ENCODE measurements at places on chromosomes 5 and 9.

GRCh38 chr9:126499005-126499910, 114.5 kb upstream of the LMX1B start:
- DNase-seq, result no peak

DNA sequence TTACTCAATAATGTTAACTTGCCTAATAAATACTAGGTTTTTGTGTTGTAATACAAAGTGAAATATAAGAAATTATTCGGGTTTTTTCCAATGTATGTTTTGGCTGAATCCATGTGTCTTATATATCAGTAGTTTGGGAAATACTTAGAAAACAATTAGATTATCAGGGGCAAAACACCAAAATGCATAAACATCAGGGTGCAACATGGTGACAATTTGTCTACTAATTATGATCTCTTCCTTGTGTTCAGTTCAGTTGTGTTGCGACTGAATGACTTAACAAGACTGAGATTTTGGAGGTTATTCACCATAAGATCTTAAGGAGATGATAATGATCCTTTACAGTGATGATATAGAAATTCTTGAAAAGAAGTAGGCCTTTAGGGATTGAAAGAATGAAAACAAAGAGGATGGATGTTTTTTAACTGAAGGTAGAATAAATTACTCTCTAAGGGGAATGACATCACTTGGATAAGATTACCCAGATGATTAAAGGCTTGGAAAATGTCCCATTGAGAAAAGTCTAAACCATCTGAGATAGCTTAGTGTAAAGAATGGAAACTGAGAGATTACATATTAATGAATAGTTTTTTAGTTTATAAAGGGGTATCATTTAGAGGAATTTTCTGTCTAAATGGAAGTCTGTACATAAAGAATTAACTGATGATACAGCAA, 415.8 kb downstream of the SPATA31D1 start:
- DNase-seq, result no peak

- no peak for DNase-seq
Observed at GRCh38 chr5:98994611-98995010, 65.8 kb upstream of the CHD1 start.

- no peak for DNase-seq
Observed at GRCh38 chr9:92059661-92060060, 55.6 kb downstream of the SPTLC1 start.

DNA sequence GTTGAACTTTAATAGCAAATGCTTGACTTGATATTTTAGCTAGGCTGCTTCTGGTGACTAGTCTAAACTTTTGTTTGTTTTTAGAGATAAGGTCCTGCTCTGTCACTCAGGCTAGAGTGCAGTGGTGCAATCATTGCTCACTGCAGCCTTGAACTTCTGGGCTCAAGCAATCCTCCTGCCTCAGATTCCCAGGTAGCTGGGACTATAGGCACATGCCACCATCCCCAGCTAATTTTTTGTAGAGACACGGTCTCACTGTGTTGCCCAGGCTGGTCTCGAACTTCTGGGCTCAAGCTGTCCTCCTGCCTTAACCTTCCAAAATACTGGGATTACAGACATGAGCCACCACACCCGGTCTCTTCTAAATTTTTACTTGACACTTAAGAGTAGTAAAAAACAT, 20.7 kb downstream of the CDC37L1 start:
- no peak for DNase-seq

DNA sequence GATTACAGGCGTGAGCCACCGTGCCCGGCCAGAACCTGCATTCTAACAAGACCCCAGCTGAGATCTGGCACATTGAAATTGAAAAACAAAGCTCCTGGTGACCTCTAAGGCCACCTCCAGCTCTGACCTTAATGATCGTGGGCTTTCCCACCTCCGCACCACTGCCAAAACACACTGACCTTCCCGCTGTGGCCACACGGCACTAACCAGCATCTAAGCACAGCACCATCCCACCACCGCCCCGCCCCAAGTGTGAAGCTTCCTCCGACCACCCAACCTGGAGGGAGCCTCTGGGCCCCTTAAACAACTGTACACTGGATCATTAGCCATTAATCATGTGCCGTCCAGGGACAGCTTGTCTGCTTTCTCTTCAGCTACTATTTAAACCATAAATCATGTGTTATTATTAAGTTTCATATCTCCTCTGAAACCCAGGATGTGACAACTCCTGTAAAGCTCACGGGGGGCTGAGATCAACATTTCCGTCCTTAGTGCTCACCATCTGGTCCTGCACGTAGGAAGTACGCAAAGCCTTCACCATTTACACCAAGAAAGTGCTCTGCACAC, 80.6 kb downstream of the COL23A1 start:
- DNase-seq, result no peak

GRCh38 chr9:82334286-82334685, 345.7 kb downstream of the SPATA31D1 start:
- DNase-seq, result no peak

- DNase-seq, result no peak
Observed at GRCh38 chr5:175456105-175456742, 12.2 kb upstream of the DRD1 start.

GRCh38 chr5:172342918-172343317, 59.4 kb upstream of the UBTD2 start:
- DNase-seq, result no peak

DNA sequence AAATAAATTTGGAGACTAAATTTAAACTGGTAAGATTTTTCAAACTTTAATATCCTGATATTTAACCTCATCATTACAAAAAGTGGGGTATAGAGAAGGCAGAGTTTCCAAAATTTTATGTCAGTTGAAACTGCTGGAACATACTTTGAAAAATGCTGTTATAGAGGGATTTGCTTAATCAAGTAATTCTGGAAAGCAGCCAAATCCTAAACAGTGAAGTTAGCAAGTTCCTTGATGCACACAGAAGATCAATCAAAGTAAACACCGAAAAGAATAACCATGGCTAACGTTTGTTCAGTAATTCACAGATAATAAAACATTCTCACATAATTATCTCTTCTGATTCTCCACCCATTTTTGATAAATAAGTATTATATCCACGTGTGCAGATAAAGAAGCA, 8.1 kb upstream of the PRR16 start:
- DNase-seq, result no peak

DNA sequence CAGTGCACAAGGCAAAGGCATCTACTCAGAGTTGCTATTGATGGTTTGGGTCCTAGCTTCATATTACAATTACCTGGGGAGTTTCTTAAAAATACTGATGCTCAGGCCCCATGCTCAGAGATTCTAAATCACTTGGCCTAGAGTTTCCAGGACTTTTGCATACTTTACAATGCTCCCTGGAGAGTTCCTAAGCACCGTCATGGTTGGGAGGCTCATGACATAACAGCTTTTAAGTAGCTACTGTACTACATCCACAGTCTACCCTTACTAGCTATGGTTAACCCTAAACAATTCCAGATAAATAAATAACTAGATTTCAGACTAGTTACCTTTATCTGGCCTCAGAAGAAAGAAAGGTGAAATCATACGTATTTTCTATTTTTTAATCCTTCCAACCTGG, 414.4 kb downstream of the PDE4D start:
- DNase-seq, result no peak

DNA sequence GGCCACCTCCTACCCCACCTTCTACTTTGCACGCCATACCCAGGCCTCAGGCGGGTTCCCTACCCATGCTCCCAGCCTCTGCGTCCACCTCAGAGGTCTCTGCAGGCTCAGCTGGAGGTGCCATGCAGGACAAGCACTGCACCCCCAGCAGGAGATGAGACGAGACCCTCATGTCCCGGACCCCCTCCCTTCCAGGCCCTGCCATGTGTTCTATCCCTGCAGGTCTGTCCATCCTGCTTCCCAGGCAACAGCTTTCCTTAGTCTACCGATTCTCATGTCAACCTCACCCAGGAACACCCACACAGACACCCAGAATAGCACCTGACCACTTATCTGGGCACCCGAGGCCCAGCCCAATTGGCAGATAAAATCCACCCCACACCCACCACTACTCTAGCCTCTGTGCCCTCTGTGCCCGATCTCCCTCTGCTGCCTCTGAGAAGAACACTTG, 52.1 kb downstream of the SEMA4D start:
- DNase-seq, result no peak

DNA sequence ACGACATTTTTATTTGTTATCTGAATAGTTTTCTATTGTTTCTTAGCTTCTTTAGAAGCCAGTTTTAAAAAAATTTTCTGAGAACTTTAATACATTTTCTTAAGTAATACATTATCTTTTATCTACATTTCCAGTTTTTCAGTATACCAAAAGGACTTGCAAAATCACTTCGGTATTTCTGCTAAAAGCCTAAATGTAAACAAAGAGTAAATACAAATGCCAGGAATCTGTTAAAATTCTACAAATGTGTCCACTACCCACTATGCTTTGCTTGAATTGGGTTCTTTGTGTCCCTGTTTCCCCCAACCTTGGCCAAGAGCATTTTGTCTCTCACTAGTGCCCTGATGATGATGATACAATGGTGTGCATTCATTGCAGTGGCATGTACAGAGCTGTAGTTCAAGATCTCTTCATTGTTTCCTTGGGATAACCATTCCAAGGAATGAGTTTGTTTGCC, 611.2 kb downstream of the NR2F1-AS1 start:
- DNase-seq, result no peak

GRCh38 chr5:157913575-157913974, 54.6 kb upstream of the CLINT1 start:
- no peak for DNase-seq

DNA sequence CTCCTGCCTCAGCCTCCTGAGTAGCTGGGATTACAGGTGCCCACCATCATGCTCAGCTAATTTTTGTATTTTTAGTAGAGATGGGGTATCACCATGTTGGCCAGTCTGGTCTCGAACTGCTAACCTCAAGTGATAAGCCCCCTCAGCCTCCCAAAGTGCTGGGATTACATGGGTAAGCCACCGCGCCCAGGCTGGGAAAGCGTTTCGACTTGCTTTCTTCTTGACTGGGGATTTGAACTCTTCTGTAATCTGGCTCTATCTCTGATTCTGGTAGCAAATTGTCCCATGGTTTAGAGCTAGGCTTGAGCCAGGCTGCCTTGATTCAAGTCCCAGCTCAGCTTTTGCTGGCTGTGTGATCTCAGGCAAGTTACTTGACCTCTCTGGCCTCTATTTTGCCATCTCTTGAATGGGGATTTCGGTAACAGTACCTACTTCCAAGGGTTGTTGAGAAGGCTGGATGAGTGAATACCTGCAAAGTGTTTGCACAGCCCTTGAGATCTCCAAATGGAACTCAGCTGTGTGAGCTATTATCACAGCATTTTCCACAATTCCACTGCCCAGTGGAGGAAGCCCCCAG, 20.5 kb upstream of the MVB12B start:
- DNase-seq, result no peak

DNA sequence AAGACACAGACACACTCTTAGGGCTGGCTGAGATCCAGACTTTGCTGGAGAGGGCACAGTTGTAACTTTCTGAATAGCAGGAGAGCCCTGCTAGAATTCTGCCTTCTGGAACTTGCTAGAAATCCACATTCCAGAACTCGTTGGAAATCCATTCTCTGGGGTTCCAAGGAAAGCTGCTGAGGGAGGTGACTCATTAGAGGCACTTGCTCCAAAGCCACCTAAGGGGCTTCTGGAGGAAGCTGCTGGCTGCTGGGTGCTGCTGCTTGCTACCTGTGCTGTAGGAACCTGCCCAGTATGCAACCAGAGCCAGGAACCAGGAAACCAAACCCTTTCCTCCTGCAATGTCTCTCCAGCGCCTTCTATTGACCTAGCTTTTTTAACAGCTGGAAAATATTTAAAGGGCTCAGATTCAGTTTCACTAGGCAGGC, 4.1 kb upstream of the TLE4 start:
- no peak for DNase-seq

DNA sequence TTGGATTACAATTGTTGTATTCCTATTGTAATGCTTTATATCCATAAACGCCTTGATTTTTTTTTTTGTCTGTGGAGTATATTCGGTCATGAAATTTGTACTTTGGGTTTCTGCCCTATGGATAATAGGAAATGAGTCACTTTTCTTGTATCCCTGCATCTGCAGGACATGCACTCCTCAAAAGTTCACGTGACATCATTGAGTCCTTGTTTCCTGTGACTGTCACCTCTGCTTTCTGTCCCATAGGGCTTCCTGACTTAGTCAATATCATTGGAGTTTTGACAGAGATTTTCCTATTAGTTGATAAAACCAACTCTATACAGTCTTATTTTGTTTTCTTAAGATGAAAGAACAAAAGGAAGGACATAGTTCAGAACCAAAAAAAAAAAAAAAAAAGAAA, 356.3 kb downstream of the MAT2B start:
- DNase-seq, result no peak

- no peak for DNase-seq
Observed at GRCh38 chr9:22208846-22209585, 199.9 kb upstream of the CDKN2B start.

DNA sequence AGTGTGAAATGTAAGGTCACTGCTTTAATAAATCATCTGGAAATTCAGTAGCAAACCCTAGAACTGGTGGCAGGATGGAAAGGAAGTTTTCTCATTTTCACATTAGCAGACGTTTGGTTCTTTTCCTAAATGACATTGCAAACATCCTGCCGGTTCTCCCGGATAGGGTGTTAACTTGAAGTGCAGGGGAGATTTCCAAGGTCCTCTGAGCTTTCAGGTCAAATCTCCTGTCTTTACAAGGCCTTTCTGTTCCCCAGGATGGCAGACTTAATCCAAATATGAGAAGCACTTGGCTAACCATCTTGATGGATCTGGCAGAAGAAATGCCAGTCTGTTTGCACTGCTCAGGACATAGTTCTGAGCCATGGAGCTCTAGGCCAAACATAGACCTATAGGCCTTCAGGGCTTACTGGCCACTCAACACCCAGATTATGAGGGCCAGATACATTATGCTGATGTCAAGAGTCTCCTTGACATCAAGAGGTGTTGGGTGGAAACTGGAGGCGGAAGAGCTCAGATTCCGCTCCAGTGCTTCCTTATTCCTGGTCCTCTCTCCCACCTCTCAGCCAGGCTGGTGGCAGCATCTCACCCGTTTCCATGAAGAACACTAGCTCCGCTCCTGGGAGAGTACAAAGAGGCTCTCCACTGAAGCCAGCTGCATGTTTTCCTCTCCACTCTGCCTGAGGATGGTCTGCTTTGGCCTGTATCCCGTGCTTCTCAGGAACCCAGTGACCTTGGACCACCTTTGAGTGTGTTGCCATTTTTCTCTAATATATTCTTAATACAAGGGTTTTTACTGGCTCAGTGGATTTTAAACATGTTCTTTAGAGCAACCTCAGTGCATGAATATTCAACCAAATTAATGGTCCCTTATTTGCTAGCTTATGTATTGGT, 61.0 kb downstream of the RALGPS1 start:
- DNase-seq, result no peak

GRCh38 chr9:126534431-126535186, 79.1 kb upstream of the LMX1B start:
- no peak for DNase-seq

Measured in Jurkat, Clone E6-1 (cell line).